ENCODE measurements at places on chromosomes 13 and 19.
A peak's percentile ranks its signal among the peaks of the same experiment; 100 is the strongest.

GRCh38 chr13:20848944-20849343 is 53.6 kb downstream of the XPO4 start:
- no peak for DNase-seq

GRCh38 chr19:39327363-39328045 is 6.8 kb upstream of the LRFN1 start:
- no peak for DNase-seq

DNA sequence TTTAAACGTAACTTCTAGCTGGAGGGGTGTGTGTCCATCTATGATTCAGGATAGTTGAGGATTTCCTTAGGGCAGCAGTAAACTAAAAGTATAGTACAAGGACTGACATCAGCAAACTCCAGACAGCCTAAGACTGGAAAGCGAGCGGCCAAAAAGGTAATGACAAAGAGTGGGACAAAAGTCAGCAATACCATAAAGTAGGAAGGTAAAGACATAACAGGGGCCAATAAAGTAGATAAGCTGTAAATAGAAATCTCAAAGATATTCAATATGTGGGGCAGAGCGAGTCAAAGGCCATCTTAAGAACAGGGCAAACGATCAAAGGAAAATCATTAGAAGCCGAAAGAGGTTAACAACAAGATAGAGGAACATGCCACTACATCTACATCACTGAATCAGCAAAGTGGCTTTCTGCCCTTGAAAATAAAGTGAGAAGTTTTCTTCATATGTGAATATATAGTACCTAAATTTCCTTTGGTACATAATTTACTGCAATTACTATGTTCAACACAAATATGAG is 167.2 kb downstream of the DIAPH3 start:
- DNase-seq: no peak

GRCh38 chr13:95642028-95642621 is 2.4 kb downstream of the DZIP1 start:
- no peak for DNase-seq

GRCh38 chr19:41919948-41920712 is 8.1 kb downstream of the ERFL start:
- no peak for DNase-seq

DNA sequence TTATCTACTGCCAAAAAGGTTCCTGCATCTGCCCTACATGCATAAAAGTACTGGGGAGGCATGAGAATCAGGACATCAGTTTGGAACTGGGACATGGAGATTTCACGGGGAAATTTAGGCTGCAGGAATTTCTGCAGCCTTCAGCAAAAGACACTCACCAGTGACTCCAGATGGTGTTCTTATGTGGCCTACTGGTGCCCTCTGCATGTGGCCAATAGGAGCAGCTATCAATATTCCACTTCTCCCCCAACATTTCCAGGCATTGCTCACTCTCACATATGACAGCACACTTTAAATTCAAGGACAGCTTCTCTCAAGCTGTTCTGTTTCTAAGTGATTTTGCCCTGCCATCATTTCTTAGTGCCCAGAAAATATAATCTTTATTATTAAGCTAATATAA is 570.5 kb upstream of the ARGLU1 start:
- DNase-seq: no peak

GRCh38 chr13:95642999-95643398 is 1.5 kb downstream of the DZIP1 start:
- no peak for DNase-seq

- no peak for DNase-seq
Observed at GRCh38 chr19:49570997-49571676, 9.2 kb downstream of the NOSIP start.

GRCh38 chr13:75369981-75370380 is 112.0 kb downstream of the TBC1D4 start:
- DNase-seq: no peak

GRCh38 chr19:23285948-23286347 is 35.8 kb upstream of the ZNF724 start:
- no peak for DNase-seq

DNA sequence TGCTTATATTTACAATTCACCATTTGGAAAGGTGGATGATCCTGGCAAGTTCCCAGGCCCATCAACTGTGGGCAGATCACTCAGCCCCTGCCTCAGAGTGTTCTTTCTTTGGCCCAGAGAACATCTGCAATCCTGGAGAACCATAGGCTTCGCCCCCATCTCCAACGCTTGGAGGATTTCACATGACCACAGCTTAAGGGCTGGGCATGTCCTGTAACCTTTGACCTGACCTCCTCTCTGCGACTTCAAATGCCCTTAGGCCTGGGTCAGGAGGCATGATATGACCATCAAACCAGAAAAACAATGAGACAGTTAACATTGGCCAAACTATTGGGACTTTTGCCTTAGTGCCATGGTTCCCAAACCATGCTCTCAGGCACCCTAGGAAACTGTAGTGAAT is 7.2 kb upstream of the MBNL2 start:
- no peak for DNase-seq

DNA sequence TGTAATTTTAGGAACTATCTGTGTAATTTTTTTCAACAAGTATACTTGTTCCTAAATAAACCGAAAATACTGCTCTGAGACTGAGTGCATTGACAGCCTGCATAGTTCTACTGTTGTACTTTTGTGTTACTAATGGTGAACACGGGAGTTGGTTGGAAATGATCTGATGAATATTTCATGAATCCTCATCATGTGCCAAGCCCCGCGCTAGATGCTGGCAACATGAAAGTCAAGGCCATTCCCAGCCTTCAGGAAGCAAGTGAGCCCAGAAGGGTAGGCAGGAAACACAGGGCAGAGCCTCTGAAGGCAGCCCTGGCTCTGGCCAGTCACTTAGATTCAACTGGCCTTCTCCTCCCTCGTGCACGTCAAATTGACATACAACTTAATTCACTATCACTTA is 106.1 kb downstream of the ABCC4 start:
- DNase-seq: no peak

DNA sequence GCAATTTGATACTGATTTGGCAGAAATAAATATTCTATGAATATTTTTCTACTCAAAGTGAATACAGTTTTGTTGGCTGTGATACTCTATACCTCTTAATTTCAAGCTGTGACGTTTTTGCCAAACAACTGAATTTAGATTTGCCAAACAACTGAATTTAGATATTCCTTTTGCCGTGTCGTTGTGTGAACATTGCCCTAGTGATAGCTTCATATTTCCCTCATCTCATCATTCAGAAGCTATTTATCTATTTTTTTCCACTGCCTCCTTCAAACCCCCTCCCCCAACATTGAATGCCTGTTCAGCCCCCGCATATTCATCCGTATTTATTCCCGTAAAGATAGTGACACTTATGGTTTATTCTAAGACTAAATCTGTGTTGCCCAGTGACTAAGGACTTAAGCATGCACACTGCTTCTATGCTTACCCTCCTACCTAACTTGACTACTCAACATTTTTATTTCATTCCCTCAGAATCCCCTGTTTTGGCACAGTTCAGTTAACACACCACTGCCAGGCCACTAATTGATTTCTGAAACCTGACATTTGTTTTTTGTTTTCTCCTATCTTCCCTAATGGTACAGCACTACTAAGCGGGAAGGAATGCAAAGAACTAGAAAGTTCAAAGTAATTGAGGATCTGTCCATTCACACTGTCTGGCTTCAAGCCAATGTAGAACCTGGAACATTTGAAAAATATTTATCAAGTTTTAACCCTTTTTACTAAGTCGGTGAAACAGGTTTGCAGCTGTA is 2.8 kb upstream of the KLF5 start:
- peak; percentile 79 for DNase-seq

- no peak for DNase-seq
Observed at GRCh38 chr19:35395382-35396199, 24.7 kb downstream of the GPR42 start.

DNA sequence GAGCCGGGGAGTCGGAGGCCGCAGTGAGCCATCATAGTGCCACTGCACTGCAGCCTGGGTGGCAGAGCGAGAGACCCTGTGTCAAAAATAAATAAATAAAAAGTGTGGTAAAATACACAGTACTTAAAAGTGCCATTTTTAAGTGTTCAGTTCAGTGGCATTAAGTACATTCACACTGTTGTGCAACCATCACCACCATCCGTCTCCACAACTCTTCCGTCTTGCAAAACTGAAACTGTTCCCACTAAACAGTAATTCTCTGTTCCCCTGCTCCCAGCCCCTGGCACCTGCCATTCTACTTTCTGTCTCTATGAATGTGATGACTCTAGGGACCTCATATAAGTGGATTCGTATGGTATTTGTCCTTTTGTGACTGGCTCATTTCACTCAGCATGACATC is 13.3 kb downstream of the SLC25A42 start:
- no peak for DNase-seq

DNA sequence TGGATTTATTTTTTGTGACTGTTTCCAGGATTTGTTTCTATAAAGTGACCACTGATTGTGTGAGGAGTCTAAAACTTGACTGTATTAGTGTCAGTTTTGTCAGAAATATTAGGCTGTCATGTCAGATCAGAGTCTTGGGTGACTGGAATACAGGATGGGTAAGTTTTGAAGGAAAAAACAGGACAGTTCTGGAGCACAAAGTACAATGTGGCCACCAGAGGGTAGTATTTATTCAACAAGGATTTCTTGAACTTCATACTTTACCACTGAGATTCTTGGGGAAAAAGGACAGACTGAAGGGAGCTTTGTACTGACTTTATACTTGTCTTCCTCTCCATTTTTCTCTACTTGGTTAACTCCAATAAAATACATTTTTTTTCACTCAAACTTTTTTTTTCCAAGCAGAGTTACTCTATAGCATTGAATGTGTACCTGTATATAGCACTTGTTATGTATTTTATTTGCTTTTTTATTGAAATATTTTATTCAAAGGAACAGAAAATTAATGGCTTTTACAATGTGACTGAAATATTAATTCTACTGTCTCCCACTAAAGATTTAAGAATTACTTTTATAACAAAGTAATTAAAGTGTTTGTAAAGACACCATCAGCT is 51.1 kb downstream of the LMO7 start:
- DNase-seq: no peak

DNA sequence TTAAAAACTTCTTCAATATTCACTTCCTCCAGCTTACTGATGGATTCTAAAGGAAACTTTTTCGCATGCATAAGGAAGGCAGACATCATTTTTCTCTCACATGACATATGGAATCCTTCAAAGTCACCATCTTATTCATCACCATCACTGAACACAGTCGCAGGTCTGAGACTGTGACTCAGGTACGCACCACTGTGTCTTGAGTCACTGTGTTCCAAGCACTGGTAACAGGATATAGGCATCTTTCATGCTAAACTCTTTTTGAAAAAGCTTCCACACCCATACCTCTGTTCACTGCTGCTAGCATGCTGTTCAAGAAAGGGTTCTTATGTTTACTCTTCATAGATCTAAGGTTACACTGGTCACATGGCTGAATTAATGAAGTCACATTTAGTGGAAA is 67.0 kb upstream of the SIAH3 start:
- DNase-seq: no peak

DNA sequence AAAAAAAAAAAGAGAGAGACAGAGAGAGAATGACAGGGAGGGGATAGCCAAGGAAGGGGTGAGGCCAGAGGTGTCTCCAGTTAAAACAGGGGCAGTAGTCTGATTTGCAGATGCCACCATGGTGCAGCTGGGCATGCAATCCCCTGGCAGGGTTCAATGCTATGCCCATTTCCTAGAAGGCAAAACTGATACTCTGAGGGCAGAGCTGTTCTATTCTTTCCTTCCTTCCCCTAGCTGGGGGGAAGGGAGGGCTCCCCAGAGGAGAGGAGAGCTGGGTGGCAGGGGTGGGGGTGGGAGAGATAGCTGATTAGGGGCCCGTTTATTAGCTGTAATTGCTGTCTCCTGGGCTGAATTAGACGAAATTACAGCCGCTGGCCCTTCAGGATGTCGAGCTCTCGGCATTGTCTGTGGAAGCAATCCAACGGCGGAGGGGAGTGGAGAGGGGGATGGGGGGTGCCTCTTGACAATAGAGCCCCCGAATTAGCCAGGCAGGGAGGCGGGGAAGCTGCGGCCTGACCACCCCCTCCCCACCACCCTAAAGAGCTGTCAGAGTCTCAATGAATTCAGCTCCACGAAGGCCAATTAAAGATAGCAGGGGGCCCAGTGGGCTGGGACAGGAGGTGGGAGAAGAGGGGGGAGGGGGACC is 14.4 kb upstream of the DPP9 start:
- DNase-seq: no peak
